ENCODE measurements at places on chromosomes 3 and 15.

DNA sequence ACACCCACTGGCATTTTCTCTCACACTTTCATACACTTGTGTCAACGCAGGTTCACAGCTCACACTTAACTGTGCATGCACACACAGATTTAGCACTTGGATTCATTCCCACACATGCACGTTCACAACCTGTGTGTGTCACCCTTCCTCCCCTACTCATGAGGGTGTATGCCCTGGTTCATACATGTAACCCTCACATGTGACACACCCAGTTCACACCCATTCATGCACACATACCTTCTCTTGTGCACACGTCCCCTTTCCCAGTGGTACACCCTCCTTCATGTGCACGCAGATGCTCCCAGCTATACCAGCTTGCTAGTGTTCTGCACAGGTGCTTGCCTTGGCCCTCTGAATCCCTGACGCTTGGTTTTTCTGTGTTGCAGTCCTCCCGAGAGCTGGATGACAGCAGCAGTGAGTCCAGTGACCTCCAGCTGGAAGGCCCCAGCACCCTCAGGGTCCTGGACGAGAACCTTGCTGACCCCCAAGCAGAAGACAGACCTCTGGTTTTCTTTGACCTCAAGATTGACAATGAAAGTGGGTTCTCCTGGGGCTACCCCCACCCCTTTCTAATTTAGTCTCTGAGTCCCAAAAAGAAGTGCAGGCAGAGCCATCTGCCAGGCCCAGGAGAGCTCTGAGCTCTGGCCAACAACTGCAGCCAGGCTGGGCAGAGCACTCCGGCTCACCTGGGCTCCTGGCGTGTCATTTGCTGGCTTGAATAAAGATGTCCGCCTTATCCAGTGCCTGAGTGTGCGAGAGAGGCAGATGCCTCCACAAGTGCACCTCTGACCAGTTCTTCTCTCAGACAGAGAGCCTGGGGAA lies 39.5 kb downstream of the GOLGA6A start:
- peak; percentile 65 for DNase-seq

- no peak for DNase-seq
These were observed 77.5 kb upstream of the RNF7 start for GRCh38 chr3:141660614-141660947.

DNA sequence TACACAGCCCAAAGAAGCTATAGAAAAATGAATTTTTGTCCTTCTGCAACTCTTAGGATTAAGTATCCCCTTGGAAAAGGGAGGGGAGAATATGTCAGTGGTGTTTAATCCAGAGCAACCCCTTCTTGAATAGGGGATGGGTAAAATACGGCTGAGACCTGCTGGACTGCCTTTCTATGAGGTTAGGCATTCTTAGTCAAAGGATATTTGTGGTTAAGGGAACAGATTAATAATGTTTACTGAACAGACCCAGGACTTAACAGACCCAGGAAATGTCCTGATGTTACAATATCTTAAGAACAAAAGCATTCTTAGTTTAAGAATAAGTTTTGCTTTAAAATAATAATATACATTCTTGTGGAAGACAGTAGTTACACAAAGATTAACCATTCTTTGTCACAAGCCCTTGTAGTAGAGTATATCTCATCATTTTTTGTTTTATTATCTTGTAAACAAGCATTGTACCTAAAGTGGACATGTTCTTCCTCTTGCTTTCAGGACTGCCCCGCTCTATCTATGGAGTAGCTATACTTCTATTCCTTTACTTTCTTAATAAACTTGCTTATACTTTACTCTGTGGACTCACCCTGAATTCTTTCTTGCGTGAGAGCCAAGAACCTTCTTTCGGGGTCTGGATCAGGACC lies 43.8 kb upstream of the B3GALNT1 start:
- no peak for DNase-seq

DNA sequence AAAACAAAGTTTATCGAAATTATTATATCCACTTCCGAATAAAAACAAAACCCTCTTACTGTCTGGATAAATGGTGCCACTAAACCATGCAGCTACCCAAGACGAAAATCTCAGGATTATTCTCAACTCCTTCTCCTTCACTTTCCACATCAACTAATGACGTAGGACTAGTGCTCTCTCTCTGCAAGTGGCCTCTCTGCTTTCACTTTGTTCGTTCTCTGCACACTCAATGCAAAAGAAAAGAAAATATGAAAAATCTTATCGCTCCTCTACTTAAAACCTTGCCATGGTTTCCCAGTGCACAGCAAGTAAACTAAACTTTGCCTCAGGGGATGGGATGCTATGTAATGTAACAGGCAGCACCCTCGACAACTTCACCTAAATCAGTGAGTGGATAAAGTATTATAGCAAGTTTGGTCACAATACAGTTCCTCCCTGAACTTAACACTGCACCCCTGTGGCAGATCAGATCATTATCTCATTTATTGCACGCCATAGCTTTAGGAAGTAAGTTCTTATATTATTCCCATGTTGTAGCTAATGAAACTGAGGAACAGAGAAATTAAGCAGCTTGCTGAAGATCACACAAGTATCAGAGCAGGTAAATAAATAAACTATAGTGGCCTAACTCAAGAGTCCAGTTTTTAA lies 262.7 kb upstream of the GADL1 start:
- no peak for DNase-seq

- DNase-seq = no peak
These were observed 35.2 kb upstream of the SLC24A5 start for GRCh38 chr15:48085591-48085930.

DNA sequence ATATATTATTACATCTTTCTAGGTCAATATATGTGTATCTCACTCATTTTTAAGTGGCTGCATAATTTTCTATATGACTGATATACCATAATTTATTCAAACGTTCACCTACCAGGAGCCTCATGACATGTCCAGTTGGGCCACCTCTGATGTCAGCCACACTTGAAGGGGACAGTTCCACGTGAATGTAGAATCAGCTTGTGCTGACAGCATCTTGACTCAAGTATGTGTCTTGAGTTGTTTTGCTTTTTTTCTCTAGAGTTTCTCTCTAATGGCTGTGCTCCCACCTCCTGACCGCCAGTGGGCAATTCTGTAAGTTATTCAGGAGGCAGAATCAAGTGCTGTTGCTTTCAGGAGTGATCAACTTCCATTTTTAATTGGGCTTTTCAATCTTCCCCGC lies 237.9 kb downstream of the NFKBIZ start:
- DNase-seq = no peak

DNA sequence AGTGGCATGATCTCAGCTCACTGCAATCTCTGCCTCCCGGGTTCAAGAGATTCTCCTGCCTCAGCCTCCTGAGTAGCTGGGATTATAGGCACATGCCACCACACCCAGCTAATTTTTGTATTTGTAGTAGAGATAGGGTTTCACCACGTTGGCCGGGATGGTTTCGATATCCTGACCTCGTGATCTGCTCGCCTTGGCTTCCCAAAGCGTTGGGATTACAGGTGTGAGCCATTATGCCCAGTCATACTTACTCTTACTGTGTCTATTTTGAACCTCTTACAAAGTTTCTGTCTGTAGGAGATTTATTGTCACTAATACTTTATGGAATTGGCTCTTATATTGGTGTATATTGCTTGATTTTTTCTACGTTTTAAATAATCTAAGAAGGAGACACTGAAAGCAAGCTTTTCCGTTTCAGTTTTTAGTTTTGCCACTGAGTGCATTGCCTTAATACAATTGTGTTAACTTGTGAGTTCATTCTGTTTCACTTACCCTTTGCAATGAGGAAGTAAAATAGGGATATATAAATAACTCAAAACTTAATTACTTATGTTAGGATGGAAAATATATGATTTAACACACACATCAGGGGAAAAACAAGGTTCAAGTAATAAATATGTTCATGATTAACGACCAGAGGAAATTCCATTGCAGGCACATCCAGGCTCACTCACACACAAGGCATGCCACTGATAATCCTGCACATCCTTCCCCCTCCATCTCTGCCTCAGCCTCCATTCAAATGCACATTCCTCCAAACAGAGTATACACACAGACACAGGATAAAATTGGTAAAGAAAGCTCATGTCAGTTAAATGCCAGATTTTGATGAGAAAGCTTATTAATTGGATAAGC lies 279.3 kb upstream of the RASGRP1 start:
- DNase-seq = no peak

DNA sequence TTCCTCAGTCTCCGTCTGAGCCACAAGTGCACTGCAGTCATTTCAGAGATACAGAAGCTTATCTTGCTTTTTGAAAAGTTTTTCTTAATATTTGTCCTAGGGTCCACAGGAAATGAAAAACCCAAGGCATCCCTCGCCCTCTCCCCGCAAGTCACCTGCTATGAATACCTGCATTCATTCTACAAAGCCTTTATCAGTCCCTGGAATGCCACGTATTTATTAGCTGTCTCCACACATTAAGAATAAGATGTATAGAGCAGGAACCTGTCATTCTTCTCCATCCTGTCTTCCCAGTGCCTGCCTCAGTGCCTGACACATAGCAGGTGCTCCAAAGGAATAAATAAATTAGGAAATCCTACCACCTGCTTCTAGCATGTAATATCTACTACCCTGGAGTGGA lies 73.3 kb upstream of the ICE2 start:
- no peak for DNase-seq

- DNase-seq = no peak
These were observed 20.7 kb downstream of the CYFIP1 start for GRCh38 chr15:22959321-22960101.

GRCh38 chr3:61141227-61141626 lies 110.0 kb downstream of the FHIT start:
- DNase-seq = no peak

- no peak for DNase-seq
These were observed 64.8 kb downstream of the BOC start for GRCh38 chr3:113275929-113276750.

GRCh38 chr15:59052915-59053407 lies 52.0 kb upstream of the CCNB2 start:
- DNase-seq = no peak

- DNase-seq = no peak
These were observed 136.0 kb upstream of the CFAP20DC start for GRCh38 chr3:59185591-59186369.

DNA sequence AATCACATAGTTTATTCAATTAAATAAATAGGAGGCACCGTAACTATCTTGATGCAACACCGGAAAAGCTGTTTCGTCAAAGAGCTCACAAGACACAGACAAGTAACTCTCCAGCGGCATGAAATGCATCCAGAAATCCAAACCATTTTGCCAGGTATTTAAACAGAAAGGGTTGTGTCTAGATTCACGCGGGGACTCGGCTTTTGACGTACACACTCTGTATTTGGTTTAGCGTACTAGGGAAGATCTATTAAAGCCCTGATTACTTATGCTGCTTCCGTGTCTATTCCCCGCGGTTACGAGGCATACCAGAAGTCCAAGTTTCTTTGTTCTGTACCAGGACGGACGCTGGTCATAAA lies 718 bp downstream of the BNIP2 start:
- no peak for DNase-seq

DNA sequence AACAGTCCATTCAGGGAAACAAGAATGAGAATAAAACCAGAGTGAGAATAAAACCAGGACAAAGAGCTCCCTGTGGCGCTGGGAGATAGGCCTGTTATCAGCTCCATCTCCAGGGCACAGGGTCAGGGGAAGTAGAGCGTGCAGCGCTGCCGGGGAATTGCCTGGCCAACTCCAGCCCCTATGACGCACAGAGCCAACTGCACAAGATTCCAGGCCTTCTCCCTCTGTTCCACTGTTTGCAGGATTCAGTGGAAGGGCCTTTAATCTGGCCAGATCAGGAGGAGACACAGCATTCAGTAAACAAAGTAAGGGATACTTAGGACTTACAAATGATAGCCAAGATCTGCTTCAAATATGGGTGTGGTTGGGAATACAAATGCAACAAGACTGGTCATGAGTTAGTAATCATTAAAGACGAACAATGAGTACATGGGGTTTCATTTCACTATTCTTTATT lies 49.4 kb downstream of the ITGB5 start:
- DNase-seq = no peak

GRCh38 chr3:139491027-139491700 lies 14.8 kb upstream of the RBP2 start:
- DNase-seq = no peak

- no peak for DNase-seq
These were observed 38.3 kb upstream of the TM4SF4 start for GRCh38 chr3:149435996-149436885.

- DNase-seq = no peak
These were observed 609.1 kb upstream of the BCHE start for GRCh38 chr3:166446291-166446690.

DNA sequence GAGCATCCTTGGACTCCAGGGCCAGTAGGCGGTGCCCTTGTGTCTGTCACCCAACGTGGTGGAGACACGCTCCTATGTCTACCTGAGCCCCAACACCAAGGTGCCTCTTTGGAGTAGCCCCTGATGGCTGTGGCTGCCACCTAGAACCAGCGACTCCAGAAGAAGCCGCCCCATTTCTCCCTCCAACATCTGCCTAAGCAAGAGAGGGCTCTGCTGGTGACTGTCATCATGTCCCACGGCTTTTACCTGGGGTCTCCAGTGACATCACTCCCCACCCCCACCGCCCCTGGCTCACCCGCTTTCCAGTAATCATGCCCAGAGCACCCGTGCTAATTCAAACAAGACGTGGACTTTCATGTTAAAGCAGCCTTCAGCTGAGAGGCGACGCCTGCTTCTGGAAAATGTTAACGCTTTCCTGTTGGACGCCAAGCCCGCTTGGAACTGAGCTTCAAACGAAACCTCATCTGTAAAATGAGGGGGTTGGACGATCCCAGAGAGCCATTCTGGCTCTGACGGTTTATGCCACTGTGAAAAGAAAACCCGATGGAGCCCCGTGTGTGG lies 57.0 kb downstream of the ISG20 start:
- DNase-seq = peak; percentile 62

DNA sequence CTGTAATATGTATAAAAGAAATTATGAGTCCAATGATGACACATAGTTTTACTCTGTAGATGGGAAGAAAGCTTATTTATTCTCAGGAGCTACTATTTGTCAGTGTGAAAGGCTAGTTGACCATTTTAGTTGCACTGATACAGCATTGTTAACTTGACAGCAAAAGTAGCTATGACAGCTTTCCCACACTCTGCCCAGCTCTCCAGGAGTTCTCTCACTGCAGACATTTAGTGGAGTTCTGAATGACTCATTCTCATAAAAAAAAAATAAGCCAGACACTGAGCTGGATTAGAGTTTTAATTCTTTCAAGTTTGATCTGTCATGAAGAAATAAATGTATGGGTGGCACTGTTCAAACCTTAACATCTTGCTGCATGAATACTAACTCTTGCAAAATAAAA lies 77.2 kb upstream of the CFAP20DC start:
- no peak for DNase-seq

GRCh38 chr3:40317061-40317855 lies 7.8 kb downstream of the EIF1B start:
- DNase-seq = no peak

- no peak for DNase-seq
These were observed 35.2 kb upstream of the CD200R1L start for GRCh38 chr3:112881891-112882290.

- DNase-seq = no peak
These were observed 234.7 kb downstream of the PLCL2 start for GRCh38 chr3:17119201-17120072.

DNA sequence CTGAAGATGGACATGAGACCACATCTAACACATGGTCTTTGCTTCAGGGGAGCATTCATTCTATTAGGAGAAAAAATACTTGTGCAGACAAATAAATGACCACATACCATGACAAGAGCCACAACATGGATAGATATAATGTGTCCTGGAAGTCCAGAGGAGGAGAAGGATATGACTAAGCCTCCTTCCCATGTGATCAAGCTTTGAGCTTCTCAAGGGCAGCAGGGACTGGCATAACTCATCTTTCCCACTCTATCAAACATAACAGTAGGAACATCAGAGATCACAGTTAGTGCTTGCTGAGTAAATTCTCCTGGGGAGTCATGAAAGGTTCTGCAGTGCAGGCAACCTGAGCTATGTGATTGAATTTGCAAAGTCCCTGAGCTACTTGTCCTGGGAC lies 86.0 kb upstream of the LPP start:
- DNase-seq = no peak

Measured in coronary artery (tissue), 2 donors.